ENCODE measurements at places on chromosomes 11 and 22.

- no peak for DNase-seq
Measured at GRCh38 chr11:69890476-69890875, 71.3 kb upstream of the FGF3 start.

DNA sequence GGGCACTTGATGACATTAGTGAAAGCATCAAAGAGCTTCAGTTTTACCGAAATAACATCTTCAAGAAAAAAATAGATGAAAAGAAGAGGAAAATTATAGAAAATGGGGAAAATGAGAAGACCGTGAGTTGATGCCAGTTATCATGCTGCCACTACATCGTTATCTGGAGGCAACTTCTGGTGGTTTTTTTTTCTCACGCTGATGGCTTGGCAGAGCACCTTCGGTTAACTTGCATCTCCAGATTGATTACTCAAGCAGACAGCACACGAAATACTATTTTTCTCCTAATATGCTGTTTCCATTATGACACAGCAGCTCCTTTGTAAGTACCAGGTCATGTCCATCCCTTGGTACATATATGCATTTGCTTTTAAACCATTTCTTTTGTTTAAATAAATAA lies 10.6 kb downstream of the REXO2 start:
- no peak for DNase-seq

DNA sequence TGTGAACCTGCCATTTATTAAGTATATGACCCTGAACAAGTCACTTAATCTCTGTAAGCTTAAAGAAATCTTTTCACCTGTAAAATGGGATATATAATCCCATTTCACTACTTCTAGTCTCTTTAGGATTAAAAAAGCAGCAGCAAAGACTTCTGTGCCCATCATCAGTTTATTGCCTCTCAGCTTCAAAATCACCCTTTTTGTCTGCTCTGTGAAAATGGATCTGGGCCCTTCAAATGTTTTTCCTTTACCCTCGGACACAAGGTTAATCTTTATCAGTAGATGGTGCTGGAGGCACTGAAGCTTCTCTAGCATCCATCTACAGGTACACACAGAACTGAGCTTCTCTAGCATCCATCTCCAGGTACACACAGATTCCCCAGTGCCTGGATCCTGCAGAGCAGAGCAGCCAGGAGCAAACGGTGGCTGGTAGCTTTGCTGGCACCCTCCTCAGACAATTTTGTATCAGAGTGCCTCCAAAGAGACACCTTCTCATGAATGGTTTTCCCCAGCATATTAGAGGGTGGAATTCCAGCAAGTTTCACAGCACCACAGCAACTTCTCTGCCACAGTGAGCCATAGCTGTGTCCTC lies 56.8 kb downstream of the CADM1 start:
- no peak for DNase-seq

- DNase-seq: no peak
Measured at GRCh38 chr11:16404781-16405285, 48.5 kb upstream of the SOX6 start.

- no peak for DNase-seq
Measured at GRCh38 chr22:39405346-39406085, 5.9 kb downstream of the TAB1 start.

GRCh38 chr11:111936040-111936540 lies 1.1 kb upstream of the DIXDC1 start:
- no peak for DNase-seq

DNA sequence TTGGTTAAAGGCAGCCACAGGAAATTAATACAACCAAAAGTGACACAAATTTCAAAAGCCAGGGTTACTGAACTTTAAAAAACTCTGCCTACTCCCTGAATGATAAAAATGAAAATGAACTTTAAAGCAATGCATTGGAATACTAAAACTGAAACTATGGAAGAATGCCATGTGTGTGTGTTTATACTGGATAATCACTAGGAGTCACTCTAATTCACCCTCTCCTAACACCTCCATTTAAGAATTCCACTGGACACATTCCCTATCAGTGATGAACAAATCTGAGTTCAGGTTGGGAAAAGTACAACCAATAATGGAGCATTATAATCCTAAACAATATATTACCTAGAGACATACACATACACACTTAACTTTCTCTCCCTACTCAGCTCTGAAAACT lies 27.5 kb upstream of the PLAAT3 start:
- DNase-seq: no peak

- DNase-seq: no peak
Measured at GRCh38 chr22:20118300-20119020, 1.4 kb upstream of the TRMT2A start.

DNA sequence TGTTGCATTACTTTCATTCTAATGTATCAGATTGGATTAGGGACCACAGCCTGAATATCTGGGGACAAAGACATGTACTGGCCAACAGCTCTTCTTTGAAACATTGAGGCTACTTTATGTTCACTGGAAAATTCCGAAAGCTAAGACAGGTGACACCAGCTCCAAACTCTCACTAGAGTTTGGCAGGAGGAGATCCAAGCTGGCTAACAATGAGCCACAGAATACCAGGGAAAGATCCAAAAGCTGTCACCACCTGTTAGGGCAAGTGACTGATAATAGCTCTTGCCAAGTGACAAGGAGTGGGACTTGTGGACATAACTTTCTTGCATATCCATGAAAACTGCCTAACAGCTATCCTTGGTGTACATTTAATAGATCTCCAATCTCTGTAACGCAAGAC lies 333.3 kb downstream of the TTC28 start:
- no peak for DNase-seq

- DNase-seq: no peak
Measured at GRCh38 chr11:19320827-19321226, 80.1 kb upstream of the E2F8 start.

DNA sequence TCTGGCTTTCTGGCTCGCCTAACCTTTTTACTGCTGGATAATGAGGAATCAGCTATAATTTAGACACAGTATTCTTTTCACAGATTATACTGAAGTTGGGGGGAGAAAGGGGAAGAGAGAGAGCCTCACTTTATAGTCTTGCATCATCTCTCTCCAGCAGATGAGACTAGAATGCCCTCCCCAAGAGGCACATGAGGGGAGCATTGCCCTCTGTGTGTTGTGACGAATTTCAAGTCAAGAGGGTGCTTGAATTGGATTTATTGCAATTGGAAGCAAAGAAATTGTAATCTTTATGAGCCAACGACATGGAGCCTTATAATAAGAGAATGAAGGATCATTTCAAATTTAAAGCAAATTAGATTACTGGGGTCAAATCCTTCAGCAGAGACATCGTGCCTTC lies 17.6 kb upstream of the CADM1 start:
- DNase-seq: no peak

DNA sequence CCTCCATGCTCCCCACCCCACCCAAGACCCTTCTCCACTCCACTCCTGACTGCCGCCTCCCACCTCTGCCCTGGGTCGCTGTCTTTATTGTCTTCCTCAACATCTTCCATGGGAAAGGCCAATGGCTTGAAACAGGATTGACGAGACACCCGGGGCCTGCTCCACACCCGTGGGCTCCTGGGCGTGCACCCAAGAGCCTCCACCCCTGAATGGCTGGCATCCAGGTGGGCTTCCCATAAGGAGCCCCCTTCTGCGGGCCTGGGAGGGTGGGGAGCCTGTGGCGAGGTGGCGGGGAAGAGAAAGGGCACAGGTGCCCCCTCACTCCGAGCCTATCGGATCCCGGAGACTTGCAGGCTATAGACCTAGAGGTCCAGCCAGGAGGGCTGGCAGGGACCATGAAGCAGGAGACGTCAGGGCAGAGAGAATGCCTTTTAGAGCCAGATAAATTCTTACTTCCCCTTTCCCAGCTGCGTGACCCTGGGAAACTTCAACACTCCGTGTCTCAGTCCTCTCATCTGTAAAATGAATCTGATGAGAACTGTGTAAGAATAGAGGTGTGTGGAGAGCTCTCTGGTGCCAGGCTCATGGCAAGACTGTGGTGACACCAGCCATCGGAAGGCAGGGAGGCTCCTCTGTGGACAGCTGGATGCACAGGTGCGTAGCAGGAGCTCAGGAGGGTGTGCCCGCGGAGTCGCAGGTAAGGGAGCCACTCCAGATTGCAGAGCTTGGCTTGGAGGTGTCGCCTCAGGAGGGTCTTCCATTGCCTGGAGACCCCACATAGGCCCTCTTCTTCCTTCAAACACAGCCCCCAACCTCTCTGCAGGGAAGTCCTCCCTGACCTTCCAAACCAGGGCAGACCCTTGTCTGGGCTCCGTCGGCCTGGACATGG lies 53.9 kb downstream of the SMIM38 start:
- no peak for DNase-seq

DNA sequence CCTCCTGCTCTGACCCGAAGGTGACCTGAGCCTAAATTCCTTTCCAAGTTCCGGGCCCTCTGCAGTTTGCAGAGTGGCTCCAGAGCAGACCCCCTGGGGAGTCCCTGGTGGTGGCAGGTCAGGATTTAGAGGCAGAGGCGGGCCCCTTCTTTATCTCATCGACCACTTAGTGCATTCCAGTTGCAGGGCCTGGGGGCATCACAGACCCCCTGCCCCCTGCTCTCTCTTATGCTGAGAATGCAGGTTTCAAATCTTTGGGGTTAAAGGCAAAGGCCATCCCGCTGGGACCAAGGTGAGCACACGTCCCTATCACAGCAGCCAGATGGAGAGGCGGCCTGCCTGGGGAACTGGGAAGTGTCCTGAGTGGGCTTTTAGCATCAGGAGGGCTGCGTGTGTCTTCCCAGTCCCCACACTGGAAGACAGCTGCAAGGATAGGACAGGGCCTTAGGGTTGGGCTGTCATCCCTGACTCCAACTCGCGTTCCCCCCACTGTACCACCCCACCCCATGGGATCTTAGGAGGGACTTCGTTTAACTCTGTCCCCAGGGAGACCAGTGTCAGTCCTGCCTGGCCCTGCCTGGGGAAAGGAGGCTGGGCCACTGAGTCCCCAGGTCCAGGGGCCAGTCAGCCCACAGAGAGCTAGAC lies 11.3 kb downstream of the DERL3 start:
- no peak for DNase-seq

DNA sequence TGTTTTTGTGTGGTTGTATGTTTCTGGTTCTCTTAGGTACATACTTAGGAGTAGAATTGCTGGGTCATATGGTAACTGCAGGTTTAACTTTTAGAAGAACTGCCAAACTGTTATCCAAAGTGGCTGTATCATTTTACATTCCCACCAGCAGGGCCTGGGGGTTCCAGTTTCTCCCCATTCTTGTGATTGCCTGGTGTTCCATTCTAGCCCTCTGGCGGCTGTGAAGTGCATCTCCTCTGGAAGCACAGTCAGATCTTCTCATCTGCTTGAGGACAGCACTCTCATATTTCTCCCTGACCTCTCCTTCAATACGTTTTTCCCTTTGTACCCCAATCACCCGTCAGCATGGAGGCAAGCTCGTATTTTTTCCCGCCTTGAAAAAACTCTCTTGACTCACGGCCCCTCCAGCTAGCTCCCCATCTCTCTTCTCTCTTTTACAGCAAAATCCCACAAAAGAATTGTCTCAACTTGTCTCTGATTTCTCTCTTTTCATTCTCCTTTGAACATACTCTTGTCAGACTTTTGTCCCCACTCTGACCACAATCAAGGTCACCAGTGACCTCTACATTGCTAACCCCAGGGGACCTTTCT lies 56.8 kb upstream of the THY1 start:
- DNase-seq: peak; percentile 33
